Upper lobe of left lung (tissue), 6 donors: ENCODE measurements at places on chromosomes 6 and 20. TPM values are rescaled to one million over a fixed set of nuclear protein-coding genes. Genes with fewer than 3 reads are reported as not detected.

CPNE5 gene
- 4.0 TPM for total RNA-seq

DNA sequence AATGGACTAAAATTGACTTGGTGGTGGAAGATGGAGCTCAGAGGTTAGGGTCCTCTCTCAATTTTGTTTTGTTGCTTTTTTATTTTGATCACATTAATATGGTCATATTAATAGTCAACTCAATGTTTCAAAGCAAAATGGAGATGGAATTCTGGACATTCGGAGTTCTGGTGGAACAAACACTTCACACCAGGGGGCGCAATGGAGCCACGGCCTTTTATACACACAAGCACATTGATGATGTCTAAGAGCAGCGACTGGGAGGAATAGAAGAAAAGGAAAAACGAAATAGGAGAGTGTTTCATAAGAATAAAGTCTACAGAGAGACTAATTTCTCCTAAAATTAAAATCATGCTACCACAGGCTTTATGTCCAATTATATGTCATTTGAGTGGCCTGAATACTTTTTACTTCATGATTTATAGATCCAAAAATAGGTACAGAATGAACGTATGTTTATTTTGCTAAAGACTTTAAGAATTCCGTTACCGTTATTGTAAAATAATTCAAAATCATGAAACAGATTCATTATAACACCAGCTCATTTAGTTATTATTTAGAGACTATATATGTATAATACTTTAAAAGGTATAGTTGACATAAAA lies 197.6 kb upstream of the SASH1 start:
- peak; percentile 53 for DNase-seq

DNA sequence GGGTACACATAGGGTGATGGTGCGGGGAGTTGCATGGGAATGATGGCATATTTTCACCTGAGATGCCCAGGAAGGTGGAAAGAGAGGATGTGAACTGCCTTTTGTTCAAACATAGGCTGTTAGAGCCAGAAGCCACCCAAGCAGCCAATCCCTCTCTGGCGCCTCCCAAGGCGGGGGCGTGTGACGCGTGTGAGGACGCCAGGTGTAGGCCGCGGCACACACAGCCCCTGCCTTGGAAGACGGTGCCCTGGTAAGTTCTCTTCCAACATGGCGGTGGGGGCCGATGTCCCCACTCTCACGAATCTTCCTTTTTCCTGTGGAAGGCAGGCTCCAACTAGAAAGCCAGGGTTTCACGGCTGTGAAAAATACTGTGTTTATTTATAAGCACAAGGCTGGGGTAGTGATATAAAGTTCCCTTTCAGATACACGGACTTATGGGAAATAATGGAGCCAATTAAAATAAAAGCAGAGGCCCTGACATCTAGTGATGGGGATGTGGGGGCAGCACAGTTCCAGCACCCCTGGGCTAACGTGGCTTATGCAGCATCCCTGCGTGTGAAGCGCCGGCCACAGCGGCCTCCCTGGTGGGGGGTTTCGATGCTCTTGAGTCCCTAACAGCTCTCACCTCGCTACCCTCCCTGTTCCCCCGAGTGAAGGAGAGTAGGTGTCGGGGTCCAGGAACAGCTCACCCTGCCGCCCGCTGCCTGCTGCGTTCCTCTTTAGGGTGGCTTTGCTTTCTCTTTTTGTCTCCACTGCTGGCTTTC lies 28.3 kb downstream of the CDH4 start:
- DNase-seq, result peak; percentile 61

DNA sequence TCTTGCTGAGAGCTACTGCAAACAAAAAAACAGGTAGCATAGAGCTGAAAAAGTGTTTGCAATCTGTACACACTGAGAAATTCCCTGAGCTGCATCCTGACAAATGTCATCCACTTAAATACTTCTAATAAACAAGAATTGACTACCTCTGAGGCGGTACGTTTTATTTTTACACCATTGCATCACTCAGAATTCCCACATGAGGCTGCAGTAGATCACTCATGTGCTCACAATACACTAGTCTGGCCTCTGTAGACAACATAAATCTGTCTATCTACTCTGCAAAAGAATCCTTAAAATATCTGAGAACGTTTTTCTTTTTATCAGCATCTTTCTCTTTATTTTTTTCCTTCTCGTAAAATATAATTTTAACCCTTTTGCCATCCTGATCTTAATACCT lies 661.4 kb downstream of the EPHA7 start:
- DNase-seq, result no peak

FYN gene
- 69.1 TPM for total RNA-seq

DNA sequence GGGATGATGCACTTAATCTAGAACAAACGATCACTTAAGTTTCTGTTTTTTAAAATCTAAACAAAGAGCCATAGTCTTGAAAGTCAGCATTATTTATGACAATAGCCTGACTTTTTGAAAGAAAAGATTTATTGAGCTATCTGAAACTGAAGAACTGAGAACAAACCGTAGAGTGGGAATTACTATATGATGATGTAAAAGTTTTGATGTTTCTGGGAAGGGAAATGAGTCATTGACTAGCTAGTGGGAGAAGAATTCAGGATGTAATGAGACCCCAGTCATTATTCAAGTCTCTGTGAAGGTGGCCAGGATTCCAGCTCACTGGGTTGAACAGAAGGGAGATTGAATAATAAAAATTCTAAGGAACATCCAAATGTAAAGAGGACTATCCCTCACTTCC lies 83.4 kb upstream of the FABP7 start:
- no peak for DNase-seq

OOEP gene
- 0.43 TPM for total RNA-seq

DNA sequence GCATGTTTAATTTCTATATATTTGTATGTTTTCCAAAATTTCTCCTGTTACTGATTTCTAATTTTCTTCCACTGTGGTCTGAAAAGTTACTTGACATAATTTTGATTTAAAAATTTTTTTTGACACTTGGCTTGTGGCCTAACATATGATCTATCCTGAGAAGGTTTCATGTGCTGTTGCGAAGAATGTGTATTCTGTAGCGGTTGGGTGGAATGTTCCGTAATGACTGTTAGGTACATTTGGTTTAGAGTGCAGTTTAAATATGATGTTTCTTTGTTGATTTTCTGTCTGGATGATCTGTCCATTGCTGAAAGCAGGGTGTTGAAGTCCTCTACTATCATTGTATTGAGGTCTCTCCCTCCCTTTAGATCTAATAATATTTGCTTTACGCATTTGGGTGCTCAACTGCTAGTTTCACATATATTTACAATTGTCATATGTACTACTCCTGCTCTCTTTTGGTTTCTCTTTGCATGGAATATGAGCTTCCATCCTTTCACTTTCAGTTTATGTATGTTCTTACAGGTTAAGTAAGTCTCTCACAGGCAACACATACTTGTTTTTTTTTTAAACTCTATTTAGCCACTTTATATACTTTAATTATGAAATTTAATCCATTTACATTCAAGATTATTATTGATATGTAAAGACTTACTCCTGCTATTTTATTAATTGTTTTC lies 19.5 kb upstream of the EDN1 start:
- DNase-seq, result no peak

TULP1 gene
- total RNA-seq, result not detected

DNA sequence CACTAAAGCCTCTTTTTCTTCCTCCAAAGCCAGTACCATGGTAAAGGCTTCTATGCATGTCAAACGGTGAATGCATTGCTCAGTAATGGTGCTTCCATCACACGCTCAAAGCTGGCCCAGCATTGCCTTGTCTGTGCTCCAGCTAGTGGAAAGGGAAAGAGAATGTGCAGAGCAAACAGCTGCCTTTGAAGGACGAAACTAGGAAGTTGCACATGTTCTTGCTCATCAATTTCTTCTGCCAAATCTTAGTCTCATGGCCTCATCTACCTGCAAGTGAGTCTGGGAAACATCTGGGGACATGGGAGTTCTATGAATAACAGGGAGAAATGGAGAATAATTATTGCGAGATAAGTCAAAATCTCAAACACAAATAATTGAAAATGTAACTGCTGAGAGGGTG lies 216.5 kb upstream of the SSTR4 start:
- no peak for DNase-seq

DNA sequence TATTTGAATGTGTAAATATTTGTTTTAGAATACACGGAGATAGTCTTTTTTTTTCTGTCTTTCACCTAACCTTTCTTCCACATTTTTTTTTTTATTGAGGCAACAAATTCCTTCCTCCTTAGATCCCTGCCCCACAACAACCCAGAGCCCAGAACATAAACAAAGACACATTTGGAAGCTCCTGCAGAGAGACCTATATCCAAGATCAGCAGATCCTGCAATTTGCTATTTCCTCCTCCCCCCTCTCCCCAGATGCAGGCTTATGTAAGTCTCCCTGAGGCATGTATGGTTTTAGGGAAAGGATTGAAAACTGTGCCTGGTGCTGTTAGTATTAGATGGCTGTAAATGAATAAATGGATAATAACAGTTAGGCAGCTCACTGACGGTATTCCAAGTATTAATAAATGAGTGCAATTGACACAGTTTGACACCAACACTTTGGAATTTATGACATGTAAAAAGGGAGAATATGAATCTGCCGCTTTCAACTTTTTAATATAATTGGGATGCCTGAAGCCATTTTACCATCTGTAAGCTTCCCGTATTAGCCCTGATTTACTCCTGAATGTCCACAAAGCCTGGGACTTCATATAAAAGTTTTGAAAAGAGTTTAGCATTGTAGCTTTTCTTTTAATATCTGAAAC lies 608.3 kb upstream of the CITED2 start:
- DNase-seq, result no peak

DNA sequence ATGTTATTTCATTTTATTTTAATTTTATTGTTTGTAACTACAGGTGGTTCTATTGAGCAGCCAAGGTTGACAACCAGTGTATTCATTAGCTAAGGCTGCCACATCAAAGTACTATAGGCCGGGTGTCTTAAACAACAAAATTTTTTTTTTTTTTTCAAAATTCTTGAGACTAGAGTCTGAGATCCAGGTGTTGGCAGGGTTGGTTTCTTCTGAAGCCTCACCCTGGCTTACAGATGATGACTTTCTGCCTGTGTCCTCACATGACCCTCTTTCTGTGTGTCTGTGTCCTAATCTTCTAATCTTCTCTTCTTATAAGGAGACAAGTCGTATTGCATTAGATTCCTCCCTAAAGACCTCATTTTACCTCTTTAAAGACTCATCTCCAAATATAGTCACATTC lies 208.4 kb downstream of the MANEA start:
- no peak for DNase-seq

OPRL1 gene
- total RNA-seq, result 2.2 TPM

- no peak for DNase-seq
Observed at GRCh38 chr20:38633577-38634093, 32.0 kb downstream of the ARHGAP40 start.

CD2AP gene
- total RNA-seq, result 31.0 TPM

RIMS4 gene
- total RNA-seq, result 2.0 TPM

DNA sequence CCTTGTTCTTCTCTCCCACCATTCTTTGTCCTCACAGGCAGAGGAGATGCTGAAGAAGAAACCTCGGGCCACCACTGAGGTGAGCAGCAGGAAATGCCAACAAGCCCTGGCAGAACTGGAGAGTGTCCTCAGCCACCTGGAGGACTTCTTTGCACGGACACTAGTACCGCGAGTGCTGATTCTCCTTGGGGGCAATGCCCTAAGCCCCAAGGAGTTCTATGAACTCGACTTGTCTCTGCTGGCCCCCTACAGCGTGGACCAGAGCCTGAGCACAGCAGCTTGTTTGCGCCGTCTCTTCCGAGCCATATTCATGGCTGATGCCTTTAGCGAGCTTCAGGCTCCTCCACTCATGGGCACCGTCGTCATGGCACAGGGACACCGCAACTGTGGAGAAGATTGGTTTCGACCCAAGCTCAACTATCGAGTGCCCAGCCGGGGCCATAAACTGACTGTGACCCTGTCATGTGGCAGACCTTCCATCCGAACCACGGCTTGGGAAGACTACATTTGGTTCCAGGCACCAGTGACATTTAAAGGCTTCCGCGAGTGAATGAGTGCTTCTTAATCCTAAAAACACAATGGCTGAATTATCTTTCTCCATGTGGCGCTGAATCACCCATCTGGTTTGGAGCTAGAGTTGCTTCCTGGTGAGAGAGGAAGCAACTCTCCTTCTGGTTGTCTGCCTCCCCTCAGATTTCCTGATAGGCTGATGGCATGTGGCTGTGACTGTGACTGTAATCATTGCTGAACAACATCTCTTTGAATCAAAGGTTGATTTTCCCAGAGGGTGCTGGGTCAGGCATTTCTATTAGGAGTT lies 4.6 kb downstream of the MAD2L1BP start:
- no peak for DNase-seq

EPM2A gene
- 19.9 TPM for total RNA-seq
